ENCODE measurements at places on chromosomes 16 and 17.

- DNase-seq: no peak
Observed at GRCh38 chr17:41917192-41917591, 1.6 kb downstream of the ACLY start.

- DNase-seq: no peak
Observed at GRCh38 chr17:68576811-68577496, 24.2 kb downstream of the FAM20A start.

GRCh38 chr16:80466024-80466987 is 74.5 kb upstream of the DYNLRB2 start:
- peak; percentile 71 for DNase-seq

DNA sequence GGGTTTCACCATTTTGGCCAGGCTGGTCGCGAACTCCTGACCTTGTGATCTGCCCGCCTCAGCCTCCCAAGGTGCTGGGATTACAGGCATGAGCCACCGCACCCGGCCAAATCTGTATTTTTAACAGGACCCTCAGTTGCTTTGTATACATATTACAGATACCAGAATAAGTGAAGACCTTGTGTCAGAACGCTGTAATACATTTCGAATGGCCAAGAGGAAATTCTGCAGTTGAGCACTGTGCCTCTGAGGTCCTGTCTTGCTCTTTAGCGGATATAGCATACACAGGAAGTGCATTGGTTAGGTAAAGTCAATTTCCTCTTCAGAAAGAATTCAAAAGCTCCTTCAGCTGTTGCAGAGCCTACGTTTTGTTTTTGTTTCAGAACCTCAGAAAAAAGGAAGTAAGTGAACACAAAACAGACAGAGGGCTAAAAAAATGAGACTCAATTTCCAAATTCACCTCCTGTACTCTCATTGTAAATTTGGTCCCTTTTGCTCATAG is 15.7 kb downstream of the CRLF3 start:
- peak; percentile 97 for DNase-seq

DNA sequence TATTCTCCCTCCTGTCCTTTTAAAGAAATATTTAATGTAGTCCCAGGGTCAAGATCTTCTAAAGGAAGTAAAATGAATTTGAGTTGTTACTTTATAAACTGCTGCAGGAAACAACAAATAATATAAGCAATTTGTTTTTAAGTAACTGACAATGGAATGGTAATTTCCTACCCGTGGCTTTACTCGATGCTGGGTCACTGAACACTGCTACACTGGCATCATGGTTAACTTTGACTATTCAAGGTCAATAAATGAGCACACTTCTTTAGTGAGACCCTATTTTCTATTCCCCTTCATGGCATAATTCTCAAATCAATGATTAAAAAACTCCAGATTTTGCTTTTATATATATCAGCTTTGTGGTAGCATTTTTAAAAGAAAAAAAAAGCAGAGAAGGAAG is 22.1 kb upstream of the ERCC4 start:
- DNase-seq: no peak

- DNase-seq: no peak
Observed at GRCh38 chr17:27323538-27324215, 29.8 kb downstream of the WSB1 start.

DNA sequence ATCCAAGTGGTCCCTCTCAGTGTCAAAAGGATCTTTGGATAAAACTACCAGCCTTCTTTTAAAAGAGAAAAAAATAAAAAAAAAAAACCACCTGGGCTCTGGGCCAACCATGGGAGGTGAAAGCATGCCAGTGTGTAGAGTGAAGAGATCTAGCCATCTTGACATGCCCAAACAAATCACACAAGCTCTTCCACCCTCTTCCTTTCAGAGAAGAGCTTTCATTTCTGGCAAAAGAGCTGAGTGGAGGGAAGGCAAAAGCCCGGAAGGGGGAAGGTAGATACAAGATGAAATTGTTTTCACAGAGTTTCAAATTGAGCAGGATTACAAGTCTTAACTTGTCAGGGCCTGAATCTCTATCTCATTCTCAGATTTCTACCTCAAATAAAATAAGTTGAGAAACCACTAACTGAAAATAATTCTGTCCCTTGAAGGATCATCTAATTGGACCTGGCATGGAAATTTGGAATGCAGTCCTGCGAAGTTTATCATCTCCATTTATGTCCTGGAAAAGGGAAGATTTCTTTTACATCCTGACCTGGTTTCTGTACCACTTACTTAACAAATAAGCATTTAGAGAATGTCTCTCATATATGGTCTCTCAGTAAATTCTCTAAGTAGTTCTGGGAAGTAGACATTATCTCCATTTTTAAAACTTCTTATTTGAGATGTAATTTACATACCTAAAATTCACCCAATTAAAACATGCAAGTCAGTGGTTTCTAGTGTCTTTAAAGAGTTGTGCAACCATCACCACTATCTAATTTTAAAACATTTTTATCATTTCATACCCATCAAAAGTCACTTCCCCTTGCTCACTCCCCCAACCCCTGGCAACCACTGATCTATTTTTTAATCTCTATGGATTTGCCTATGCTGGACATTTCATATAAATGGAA is 93.7 kb downstream of the TANGO6 start:
- DNase-seq: peak; percentile 14

DNA sequence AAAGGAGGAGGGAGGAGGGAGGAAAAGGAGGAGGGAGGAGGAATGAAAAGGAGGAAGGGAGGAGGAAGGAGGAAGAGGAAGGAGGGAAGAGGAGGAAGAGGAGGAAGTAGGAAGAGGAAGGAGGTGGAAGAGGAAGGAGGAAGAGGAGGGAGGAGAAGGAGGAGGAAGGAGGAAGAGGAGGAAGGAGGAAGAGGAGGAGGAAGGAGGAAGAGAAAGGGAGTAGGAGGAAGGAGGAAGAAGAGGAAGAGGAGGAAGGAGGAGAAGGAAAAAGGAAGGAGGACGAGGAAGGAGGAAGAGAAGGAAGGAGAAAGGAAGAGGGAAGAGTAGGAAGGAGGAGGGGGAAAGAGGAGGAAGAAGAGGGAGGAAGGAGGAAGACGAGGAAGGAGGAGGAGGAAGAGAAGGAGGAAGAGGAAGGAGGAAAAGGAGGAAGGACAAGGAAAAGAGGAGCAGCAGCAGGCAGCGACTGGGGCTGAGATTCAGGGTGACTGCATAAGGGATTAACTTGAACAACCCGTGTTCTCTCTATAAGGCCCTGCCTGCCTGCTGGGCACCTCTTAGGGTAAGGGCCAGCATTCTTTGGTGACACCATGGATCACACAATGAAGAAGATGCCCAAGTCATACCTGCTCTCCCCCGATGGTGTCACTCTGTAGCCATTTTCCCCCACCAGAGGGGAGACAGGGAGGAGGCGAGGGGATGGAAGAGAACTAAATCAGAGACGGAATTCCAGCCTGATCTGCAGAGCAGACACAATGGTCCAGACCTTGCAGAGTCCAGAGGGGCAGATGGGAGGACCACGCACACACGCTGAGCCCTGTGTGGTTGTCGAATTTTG is 1.4 kb upstream of the IL34 start:
- no peak for DNase-seq

GRCh38 chr16:86952769-86953168 is 364.4 kb downstream of the C16orf95 start:
- DNase-seq: no peak

- DNase-seq: no peak
Observed at GRCh38 chr17:15657868-15658267, 26.2 kb downstream of the TRIM16 start.

DNA sequence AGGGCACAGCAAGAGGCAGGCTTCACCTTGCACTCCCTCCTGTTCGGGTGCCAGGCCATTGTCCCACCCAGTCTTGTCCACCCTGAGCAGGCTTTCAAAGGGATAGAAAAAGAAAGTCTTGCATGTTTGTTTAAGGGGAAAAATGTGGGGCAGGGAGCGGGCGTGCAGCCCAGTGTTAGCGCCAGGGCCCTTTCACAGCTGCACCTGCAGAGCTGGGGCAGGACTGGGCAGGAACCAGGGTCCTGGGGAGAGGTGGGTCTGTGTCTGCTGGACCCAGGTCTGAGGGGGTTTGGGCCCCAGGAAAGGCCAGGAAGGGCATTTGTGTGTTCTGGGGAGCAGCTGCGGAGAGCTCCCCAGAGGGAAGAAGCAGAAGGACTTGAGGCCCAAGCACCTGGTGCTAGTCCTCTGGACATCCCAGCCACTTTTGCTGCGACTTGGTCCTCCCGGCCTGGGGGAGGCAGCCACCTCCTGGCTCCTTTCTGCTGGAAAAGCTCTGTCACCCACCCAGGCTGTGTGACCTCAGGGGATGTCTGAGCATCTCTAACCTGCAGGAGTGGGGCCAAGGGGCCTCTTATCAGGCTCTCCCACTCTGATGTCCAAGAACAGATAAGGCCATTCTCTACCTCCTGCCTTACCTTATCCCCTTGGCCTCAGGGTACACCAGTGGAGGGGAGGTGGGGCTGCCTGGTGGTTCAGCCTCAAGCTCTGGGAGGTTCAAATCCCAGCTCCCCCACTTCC is 44.7 kb downstream of the PSME3IP1 start:
- no peak for DNase-seq

DNA sequence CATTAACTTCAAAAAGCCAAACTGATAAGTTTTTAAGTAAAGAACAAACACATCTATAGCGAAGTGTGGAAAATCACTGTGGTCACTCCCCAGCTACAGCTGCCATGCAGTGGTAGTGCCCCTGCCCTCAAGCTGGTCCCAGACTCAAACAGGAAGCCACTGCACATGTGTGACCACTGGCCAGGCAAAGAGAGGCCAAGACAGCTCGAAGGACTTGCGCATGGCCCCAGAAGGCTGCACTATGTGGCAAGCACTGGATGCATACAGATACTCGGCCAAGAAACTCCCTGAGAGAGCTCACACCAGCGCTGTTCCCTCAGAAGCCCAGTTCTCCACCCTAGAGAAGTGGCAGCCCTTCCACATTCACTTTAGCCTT is 82.4 kb downstream of the ANKRD11 start:
- DNase-seq: no peak

DNA sequence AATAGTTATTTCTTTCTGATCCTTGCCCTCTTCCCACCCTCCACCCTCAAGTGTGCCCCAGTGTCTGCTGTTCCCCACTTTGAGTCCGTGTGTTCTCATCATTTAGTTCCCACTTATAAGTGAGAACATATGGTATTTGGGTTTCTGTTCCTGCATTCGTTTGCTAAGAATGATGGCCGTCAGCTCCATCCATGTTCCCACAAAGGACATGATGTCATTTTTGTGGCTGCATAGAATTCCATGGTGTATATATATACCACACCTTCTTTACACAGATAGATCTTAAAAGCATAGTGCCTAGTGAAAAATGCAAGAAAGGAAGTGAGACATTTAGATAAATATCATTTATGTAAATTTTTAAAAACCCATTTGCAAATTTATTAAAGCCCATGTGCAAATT is 33.1 kb downstream of the HS3ST2 start:
- no peak for DNase-seq

- no peak for DNase-seq
Observed at GRCh38 chr16:52529226-52529625, 17.7 kb downstream of the TOX3 start.

DNA sequence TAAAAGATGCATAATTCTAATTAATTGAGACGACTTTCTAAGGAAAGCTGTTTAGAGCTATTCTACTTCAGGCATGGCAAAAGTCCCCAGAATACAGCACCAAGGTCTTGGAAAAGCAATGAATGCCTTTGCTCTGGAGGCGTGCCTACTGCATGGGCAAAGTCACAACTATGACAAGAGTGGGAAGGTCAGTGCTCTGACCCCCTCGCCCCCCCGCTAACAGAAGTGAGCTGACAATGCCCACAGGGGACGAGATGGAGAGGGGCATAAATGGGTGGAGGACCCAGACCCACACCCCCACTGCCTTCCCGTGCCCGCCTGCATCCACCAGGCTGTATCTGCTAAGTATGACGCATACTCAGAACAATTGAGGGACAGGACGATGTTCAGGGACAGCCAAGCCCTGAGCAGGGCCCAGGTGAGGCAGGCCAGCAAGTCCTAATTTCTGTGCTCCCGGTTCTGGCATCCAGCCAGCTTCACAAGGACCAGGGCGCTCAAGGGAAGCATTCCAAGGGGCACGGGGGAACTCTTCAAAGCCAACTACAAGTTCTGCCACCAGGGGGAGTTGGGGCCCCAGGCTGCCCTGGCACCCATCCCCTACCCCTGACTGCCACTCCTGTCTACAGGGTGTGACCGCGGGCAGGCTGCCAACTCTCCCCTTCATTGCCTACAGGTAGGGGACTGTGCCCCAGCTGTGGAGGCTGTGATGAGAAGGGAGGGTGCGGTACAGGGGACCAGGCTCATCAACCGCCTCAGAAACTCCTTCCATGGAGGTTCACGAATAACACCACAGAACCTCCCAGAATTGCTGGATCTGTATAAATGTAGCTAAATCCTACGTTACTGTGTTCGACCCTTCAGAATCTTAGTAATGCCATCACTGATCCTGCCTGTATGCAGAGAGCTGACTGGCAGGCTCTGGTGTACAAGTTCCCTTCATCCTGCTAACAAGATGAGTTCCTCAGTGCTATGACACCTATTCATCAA is 20.8 kb downstream of the NPRL3 start:
- DNase-seq: no peak

DNA sequence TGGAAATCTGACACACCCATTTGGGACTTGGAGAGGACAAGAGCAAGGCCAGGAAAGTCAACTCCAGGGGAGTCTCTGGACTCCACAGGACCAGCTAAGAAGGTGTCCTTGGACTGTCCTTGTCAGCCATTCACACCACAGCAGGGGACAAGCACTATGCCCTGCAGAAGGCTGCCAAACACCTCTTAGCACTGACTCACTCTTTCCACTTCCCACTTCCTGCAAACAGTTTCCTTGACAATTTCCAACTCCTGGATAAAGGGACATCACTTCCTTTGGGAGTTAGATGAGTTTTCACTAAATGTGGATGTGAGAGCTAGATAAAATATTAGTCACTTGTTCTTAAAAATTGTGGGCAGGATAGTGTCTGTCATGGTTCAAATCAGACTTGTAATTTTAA is 37.8 kb upstream of the BCAR1 start:
- no peak for DNase-seq

- DNase-seq: no peak
Observed at GRCh38 chr17:10177913-10178505, 20.4 kb downstream of the GAS7 start.

- DNase-seq: no peak
Observed at GRCh38 chr16:57178793-57179212, 7.0 kb downstream of the PSME3IP1 start.

DNA sequence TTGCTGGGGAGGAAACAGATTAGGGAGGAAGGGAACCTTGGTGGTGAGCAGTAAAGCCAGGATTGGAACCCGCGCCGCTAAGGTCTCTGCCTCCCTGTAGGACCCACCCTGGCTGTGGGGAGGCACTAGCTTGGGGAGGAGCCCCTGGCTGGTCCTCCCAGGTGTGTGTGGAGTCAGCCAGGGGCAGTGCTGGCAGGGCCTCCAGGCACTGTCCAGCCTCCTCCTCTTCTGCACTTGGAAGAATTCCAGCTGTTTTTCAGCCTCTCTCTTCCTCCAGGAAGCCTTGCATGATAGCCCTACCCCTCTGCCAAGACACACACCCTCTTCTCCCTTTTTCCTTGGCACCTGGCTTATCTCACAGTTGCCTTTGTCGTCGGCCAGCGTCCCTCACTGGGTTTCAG is 34.8 kb downstream of the TMEM235 start:
- DNase-seq: no peak
